Stimulated activated CD8-positive, alpha-beta memory T cell treated with anti-CD3 and anti-CD28 coated beads, Interleukin-4, amount 100 ng/mL, for 4 hours (primary cell): ENCODE measurements at places on chromosomes 11 and 22.

- DNase-seq: no peak
Observed at GRCh38 chr22:30423301-30423958, 2.1 kb upstream of the MTFP1 start.

- DNase-seq: no peak
Observed at GRCh38 chr11:87114093-87114492, 76.4 kb downstream of the TMEM135 start.

DNA sequence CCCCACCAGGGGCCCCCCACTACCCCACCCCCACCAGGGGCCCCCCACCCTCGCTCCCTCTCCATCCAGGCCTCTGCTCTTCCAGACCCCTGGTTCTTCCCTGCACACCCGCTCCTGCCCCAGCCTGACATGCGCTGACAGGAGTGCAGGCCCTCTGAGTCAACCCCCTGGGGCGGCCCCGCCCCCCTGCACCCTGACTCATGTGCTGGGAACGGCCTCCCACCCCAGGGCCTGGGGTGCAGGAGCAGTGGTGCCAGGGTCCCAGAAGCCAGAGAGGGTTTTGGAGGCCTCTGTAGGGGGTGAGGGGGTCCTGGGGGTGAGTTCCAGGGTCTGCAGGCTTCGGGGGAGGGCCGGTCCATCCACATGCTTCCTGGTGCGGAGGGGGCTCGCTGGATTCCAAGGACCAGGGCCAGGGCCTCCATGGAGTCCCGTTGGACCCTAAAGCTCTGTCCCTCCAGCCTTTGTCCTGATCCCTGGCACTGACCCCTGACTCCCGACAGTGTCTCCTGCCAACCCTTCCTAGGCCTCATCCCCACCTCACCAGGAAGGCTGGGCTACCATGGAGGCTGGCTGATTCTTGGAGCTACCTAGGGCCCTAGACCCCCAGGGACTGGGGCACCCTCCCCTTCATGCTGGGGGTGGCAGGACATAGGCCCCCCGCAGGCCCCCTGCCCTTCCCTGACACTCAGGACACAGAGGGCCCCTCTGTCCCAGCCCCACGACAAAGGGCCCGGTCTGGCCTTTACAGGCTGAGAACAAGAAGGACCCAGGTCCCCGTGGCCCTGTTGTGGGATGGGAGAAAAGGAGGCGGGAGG lies 583 bp upstream of the PKP3 start:
- no peak for DNase-seq

GRCh38 chr11:69887330-69887729 lies 68.1 kb upstream of the FGF3 start:
- no peak for DNase-seq

- no peak for DNase-seq
Observed at GRCh38 chr11:119460582-119460981, 37.6 kb upstream of the THY1 start.

- DNase-seq: no peak
Observed at GRCh38 chr22:37254209-37254866, 10.3 kb upstream of the RAC2 start.

- no peak for DNase-seq
Observed at GRCh38 chr11:11115475-11115874, 237.6 kb downstream of the CSNK2A3 start.

- DNase-seq: no peak
Observed at GRCh38 chr11:13952221-13952620, 10.3 kb upstream of the SPON1 start.

GRCh38 chr11:78935398-78936068 lies 360.9 kb upstream of the NARS2 start:
- DNase-seq: no peak

- no peak for DNase-seq
Observed at GRCh38 chr11:44562845-44563460, 2.5 kb upstream of the CD82 start.

GRCh38 chr11:73154178-73154577 lies 12.1 kb upstream of the FCHSD2 start:
- DNase-seq: no peak

DNA sequence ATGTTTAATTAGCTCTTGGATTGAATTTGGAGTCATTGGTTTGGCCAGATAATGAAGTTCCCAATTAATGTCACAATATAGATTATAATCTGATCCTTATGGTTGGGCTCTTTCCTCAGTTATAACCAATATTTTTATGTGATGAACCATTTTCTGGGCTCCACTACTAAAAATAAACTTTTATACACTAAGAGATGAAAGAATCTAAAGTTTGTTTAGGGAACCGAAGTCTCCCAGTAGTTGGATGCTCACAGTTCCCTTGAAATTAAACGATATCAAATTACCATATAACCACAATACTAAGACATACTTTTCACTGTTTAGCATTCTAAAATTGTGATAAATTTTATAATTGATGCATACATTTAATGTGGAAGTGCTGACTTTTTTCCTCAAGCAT lies 47.0 kb upstream of the ARHGAP42 start:
- DNase-seq: no peak

DNA sequence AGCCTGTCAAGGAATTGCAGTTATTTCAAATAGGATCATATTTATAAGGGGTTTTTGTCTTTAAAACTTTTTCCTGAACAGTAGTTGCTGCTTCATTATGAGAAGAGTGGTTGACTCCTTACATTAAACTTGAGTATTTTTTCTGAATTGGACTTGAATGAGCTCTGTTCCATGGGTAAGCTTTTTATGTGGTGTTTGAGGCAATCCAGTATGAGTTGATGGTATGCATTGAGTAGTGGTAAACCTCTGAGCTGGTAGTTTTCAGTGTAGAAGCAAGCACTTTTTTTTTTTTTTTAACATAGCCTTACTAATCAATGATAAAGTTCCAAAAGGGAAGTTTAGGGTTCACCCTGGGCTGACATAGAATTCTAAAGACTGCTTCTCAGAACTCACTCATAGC lies 3.4 kb downstream of the KMT2A start:
- DNase-seq: no peak

GRCh38 chr22:44648821-44649565 lies 53.0 kb upstream of the PRR5 start:
- no peak for DNase-seq

GRCh38 chr22:40654522-40655167 lies 18.1 kb upstream of the MRTFA start:
- no peak for DNase-seq

- DNase-seq: no peak
Observed at GRCh38 chr11:129348813-129349212, 26.8 kb upstream of the BARX2 start.

- no peak for DNase-seq
Observed at GRCh38 chr22:31029276-31029675, 51.8 kb upstream of the SMTN start.

- DNase-seq: no peak
Observed at GRCh38 chr11:65885808-65886536, 2.3 kb downstream of the FIBP start.

DNA sequence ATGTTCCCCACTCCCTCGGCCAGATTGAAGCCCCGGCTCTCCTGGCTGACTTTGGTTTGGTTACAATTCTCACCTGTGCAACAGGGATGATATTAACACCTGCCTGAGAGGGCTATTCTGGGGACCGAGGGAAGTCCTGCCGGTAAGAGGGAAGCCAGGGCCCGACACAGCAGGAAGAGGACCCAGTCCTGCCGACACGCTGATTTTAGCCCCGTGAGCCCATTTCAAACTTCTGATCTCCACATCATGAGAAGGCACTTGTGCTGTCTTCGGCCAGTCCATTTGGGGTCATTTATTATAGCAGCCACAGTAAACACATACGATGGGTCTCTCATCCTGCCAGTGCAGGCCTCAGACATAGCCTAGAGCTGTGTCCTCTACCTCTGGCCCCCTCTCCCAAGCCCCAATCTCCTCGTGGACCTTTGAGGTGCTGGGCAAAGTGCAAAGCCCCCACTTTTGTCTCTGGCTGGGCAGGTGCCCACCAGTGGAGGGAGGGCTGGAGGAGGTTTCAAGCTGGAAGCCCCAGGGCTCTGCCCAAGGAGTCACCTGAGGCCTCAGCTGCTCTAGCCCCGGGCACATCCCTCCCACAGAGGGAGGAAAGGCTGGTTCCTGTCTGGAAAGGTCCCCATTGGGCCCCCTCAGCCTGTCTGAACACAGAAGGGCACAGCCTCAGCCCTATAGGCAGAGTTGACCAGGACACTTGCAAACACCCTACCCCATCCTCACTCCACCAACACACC lies 59.1 kb upstream of the FGF3 start:
- no peak for DNase-seq

DNA sequence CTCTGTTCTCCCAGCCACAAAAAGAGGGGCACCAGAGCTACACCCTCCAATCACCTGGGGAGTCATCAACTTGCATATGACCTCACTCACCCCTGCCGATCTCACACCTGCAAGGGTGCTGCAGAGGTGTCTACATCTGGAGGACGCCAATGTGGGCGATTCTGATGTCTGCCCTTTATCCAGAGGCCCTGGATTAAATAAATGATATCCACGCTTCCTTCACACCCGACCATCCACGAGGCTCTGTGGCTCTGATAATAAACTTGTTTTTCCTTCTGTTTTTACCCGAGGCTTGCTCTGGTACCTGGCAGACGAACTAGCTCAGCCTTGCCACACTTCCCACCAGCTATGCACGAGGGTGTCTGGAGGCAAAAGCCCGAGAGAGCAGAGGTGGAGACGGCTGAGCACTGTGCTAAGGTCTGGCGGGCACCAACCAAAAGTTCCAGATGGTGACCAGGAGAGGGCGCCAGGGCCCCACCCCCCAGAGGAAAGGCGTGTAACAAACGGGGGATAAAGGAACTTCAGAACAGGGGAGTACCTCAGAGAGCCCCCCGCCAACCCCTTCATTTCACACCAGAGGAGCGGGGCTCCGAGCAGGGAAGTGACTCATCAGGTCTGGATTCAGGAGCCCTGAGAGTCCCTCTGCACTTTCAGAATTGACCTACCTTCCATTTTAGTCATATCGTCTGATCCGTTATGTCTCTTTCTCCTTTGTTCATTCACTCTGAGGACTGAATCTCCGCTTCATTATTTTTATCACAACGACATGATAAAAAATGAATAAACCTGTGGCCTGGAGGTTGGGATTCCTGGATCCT lies 13.5 kb downstream of the SCN3B start:
- no peak for DNase-seq

DNA sequence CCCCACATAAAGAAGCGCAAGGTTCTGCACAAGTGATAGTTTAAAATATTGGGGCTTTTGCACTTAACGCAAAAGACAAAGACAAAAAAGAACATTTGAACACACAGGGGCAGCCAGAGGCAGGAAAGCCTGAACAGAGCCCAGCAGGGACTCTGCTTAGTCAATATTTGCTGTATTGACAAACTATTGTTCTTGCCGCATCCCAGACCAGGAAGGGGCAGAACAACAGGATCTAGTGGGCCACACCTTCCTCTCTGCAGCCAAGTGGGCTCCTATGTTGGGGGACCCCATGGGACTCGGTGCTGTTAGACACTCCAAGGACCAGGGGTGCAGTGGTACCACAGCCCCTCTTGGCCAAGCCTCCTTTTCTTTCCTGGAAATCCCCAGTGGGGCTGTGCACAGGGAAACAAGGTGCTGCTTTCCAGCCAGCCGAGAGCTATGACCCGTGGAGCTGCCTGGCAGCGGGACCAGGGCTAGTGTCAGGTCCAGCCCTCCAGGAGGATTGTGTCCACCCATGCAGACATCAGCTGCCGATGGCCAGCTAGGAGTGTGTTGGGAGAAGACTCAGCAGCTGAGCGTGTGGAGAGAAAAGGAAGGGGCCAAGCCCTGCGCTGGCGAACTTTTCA lies 43.3 kb upstream of the ANO1 start:
- DNase-seq: no peak

DNA sequence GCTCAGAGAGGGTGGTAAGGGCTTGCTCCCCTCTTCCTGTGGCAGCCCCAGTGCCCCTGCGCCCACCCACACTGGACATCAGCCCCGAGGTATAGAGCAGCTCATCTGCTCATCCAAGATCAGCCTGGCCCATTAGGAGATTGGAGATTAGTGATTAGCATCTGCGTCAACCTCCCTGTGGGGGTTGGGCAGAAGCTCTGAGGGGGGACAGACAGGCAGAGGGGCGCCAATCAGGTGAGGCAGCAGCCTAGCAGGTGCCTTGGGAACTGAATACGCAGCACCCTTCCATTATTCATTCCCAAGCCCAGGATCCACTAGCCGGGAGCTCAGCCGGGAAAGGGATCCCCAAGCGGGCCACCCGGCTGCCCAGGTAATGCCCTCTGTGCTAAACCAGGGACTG lies 11.0 kb downstream of the SMTN start:
- DNase-seq: no peak

DNA sequence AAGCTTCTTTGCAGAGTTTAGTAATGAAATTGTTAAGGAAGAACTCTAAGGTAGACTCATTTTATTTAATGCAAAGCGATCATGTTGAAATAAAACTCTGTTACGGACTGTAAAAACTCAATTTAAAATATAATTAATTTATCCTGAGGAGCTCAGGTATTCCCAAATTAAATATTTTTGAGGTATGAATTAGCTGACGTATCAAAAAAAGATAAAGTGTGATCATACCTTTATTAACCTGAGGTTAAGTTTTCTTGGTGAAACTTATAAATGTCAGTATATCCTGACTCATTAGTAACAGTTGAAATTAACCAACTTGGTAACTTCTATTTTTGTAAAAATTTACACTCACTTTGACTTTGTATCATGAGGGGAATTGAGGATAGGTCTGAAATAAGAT lies 130.4 kb downstream of the PAX6 start:
- DNase-seq: no peak

DNA sequence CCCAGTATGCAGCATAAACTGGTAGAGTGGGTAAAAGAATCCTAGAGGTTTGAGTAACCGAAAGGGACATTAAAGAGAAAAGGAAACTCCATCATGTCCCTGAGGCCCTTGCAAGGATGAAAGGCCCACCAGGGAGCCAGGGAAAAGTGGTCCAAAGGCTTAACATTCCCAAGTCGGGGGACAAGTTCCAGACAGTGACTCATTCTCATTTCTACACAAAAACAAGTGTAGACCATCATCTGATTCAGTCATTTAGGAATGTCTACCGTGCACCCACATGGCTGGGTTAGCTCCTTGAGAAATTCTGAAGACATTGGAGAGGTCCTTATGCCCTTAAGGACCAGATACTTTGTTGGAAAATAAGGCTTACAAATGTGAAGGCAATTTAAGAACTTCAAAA lies 4.8 kb upstream of the NOX4 start:
- DNase-seq: no peak
